T-cell (primary cell): ENCODE measurements at places on chromosomes 2 and 18. TPM values are rescaled to one million over a fixed set of nuclear protein-coding genes. Genes with fewer than 3 reads are reported as not detected.

SOWAHC gene
- 0.66 TPM for total RNA-seq

FAM110C gene
- total RNA-seq: 1.5 TPM

PXDN gene
- 5.4 TPM for total RNA-seq

LOXHD1 gene
- total RNA-seq: 0.21 TPM

IL1RL1 gene
- 0.35 TPM for total RNA-seq

PLB1 gene
- 0.07 TPM for total RNA-seq

ATP6V1B1 gene
- total RNA-seq: not detected

TRABD2A gene
- total RNA-seq: 77.3 TPM

LRRC30 gene
- total RNA-seq: not detected

ADD2 gene
- total RNA-seq: 6.0 TPM

CEBPZOS gene
- total RNA-seq: 35.1 TPM

CD207 gene
- total RNA-seq: not detected

CCDC68 gene
- total RNA-seq: 0.13 TPM

AKAIN1 gene
- total RNA-seq: not detected

LONRF2 gene
- not detected for total RNA-seq

NCOA1 gene
- total RNA-seq: 55.5 TPM
